ENCODE measurements at places on chromosomes 11 and 22.
A peak's percentile ranks its signal among the peaks of the same experiment; 100 is the strongest.

DNA sequence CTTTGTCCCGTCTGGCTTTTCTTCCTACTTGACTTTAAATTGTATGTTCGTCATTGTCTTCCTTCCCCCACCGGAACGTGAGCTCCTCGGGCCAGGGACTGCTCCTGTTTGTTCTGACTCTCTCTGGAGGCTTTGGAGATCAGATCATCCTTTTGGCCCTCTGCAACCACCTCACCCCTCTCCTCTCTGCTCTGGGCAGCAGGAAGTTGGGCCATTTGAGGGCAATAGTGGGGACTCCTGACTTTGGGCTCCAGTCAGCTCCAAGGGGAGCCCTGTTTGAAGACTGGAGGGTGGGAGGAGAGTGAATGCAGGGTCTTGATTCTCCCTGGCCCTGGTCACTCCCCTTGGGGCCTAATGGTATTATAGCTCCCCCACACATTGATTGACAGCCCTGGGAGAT is 186.3 kb upstream of the B3GAT1 start:
- peak; percentile 41 for DNase-seq

DNA sequence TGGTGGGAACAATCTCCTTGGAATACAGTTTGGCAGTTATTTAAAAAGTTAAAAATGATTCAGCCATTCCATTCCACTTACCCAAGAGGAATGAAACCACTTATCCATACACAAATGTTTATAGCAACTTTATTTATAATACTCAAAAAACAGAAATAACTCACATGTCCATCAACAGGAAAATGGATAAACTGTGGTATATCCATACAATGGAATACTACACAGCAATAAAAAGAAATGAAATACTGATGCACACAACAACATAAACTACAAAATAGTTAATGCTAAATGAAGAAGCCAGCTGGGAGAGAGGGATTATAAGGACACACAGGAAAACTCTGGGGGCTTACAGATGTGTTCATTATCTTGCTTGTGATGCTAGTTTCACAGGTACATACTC is 64.7 kb downstream of the FCHSD2 start:
- no peak for DNase-seq

DNA sequence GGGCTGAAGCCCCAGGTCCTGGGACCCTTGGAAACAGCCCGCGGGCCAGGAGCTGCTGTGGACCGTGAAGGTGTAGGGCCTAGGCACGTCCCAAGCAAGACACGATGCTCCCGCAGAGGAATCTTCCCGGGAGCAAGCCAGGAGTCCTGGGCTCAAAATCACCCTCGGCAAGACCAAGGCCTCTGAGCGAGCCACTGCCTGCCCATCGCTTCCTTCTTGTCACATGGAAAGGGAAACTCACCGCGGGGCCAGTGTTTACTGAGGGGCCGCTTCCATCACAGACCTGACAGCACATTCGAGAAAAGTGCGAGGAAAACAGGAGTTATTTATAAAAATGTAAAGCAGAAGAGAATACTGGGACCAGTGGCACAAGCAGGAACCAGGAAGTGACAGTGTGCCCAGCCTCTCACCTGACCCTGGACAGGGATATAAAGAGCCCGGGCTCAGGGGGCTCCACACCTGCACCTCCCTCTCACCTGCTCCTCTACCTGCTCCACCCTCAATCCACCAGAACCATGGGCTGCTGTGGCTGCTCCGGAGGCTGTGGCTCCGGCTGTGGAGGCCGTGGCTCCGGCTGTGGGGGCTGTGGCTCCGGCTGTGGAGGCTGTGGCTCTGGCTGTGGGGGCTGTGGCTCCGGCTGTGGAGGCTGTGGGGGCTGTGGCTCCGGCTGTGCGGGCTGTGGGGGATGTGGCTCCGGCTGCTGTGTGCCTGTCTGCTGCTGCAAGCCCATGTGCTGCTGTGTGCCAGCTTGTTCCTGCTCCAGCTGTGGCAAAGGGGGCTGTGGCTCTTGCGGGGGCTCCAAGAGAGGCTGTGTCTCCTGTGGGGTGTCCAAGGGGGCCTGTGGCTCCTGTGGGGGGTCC is at the start of gene KRTAP5-5:
Gene KRTAP5-5, plus strand, starts transcription at position 450 of the 860 bp plus-strand sequence. Its CDS starts 66 bp downstream, at position 516.
- no peak for DNase-seq

GRCh38 chr11:86591631-86592030 is 80.8 kb downstream of the ME3 start:
- DNase-seq: no peak

DNA sequence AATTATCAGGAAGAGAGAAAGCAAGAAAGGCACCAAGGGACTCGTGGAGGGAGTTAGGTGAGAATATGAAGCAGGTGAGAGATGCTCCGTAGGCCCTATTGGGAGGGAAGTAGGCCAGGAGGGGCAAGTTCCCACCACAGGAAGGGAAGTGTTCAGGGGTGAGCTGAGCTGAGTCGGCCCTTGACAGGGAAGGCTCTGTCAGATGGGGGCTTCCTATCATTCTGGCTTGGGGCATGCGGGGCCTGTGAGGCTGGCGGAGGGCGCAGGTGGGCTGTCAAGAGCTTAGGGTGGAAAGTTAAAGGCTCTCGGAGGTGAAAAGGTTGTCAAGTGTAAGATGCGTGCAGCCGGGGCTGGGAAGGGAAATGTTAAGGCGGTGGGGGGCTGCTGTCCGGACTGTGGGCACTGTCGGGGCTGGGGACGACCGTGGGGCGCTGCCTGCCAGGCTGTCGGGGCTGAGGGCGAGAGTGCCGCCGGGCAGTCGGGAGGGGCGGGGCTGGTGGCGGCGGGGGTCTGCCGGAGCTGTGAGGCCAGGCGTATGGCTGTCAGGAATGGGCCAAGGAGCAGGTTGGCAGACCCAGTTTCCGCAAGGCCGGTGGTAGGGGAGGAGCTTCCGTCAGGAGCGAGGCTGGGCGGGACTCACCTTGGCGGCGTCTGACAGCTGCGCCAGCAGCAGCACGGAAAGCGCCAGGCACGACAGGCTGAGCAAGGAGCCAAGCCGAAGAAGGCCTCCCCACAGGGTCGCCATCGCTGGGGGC is 496 bp downstream of the TMEM9B start:
- peak; percentile 92 for DNase-seq

- no peak for DNase-seq
These were observed 1.6 kb downstream of the TCP11L1 start for GRCh38 chr11:33040862-33041453.

- DNase-seq: no peak
These were observed 1.6 kb downstream of the GPHA2 start for GRCh38 chr11:64933935-64934681.

- no peak for DNase-seq
These were observed 23.8 kb downstream of the PARVB start for GRCh38 chr22:44047891-44048301.

DNA sequence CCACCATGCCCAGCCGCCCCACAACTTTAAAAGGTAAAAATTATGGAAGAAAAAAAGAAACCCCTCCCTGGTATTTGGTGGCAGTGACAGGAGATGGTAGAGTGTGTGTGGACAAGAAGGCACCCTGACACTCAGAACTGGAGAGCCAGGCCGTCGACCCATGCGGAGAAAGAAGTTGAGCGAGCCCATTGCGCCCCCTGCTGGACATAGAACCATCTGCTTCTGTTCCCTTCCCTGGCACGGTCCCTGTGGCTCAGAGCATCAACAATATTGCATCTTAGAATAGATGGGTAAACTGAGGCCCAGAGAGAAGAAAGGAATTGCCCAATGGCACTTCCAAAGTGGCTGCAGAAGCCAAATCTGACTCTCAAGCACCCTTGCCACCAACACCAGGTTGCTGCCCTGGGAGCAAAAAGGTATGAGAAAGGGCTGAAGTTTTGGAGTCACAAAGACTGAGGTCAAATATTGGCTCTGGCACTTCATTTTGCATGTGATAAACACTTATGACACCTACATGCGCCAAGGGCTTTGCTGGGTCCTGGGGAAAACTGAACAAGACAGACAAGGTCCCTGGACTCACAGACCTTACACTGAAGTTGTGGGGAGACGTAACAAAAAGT is 8.6 kb downstream of the MRPL11 start:
- DNase-seq: peak; percentile 78

DNA sequence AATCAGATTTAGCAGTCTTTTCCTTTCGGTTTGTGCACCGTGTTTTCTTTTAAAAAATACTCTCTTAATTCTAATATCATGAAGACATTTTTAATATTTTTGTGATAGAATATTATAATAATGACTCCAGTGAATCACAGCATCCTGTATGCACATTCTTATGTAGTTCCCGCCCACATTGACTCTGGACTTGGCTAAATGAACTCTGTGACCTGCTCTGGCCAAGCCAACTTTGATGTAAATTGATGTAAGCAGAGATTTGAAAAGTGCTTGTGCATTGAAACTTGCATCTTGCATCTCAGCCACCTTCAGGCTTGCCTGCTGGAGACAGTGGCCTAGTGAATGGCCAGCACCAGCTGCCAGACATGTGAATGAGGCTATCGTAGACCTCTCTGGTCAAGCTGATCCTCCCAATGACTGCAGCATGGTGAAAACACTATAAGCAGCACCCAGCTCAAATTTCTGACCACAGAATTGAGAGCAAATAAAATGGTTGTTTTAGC is 29.2 kb upstream of the PGM2L1 start:
- DNase-seq: no peak

GRCh38 chr11:20125927-20126326 is 34.3 kb downstream of the DBX1 start:
- peak; percentile 77 for DNase-seq

- no peak for DNase-seq
These were observed 38.4 kb downstream of the CD44 start for GRCh38 chr11:35177370-35177769.

DNA sequence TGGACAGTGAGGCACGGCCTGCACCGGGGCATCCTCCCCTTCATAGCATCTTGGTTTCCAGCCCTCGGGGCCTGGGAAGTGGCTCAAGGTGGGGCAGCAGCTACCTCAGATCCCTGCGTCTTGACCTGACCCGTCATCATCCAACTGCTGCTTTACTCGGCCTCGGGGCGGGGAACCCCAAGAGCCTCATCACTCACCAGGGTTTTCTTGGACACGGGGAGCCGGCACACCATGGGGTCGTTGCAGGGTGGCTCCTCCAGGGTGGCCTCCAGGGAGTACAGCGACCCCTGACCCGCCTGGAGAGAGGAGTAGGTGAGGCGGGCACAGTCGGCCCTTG is 651 bp downstream of the CTSF start:
- DNase-seq: peak; percentile 48

DNA sequence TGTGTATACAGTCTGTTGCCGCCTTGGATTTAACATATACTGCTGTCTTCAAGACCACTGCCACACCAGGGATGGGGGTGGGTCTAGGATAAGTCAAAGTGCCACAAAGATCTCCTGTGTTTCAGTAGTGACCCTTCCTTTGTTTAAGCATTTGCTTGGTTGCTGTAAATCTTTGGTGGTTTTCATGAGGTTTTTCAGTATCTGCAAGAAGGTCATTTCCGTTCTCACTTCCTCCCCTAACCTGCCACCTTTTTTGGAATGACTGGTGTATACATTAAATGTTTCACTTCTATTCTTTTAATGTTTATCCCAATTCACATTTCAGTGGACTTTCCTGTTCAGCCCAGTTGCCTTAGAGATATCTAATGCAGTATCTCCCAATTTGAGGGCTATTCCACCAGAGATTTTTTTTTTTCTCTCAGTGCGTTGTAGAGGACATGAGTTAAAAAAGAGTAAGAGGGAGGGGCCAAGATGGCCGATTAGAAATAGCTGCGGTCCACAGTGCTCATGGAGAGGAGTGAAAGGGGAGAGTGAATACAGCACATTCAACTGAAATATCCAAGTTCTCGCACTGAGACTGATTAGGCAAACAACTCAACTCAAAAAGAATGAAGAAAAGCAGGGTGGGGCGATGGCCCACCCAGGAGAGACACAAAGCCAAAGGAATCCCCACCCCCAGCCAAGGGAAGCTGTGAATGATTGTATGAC is 43.2 kb downstream of the USP47 start:
- no peak for DNase-seq

DNA sequence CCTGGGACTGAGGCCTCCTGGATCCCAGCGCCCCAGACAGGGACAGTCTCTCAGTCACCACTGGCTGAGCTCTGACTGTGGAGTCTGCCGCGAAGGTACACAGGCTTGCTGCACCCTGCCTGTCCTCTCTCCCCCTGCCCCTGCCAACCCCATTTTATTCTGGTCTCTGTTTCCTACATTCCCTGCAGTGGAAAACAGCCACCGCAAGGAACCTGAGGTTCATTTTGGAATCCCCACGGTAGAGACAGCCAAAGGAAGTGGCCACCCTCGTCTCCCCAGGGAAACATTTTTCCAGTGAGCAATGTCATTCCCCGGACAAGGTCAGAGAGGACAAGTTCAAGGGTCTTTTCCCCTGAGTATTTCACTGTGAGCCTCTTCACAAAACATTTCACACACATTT is 56.6 kb downstream of the FBXO7 start:
- no peak for DNase-seq

DNA sequence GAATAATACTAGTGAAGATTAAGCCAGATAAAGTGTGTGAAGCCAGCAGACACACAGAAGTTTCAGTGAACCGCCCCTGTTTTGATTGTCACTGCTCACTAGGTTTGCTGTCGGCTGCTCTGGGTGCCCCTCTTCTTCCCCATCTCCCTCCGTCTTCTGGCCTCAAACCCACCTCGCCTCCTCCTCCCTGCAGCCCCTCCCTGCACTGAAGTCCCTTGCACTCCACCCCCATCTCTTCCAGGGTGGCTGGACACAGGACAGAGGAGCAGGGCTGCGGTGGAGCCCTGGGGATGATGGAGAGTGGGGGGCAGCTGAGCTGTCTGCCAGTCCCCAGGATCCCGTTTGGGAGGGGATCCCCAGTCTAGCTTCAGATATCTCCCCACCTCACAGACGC is 53.5 kb downstream of the CYTH4 start:
- DNase-seq: no peak

- no peak for DNase-seq
These were observed 35.4 kb downstream of the NFAM1 start for GRCh38 chr22:42396621-42397331.

GRCh38 chr11:74754507-74755252 is 6.0 kb downstream of the RNF169 start:
- no peak for DNase-seq

DNA sequence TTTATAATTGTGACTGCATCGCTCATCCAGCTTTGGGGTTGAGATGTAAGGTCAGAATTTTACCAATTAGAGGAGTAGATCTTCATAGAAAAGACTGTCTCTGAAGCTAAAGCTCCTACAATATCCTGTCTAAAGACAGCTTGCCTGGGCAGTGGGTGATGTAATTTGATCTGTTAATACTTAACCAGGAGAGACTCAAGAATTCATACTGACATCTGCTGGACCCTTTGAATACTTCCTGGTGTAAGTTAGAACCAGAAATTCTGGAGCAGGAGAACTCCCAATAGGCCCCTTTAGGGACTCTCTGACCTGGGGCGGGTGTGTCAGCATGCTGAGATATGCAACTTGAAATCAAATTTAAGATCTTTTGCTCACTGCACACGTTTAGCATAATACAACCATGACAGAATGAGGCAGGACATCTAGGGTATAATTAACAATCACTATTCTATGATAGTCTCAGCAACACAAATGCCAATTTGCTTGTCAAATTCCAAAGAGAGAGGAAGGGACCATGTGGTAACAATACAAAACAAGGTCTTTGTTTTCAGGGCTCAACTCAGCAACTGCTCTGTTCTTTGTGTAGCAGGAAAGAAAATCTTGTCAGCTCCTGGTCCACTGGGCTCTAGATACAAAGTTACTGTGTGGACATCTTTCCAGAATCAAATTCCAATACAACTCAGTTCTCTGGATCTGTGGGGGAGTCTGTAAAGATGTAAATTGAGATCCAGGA is 143.9 kb downstream of the INSC start:
- no peak for DNase-seq

- no peak for DNase-seq
These were observed 13.6 kb downstream of the MUC2 start for GRCh38 chr11:1087961-1088926.

- DNase-seq: no peak
These were observed 15.1 kb downstream of the SEC14L4 start for GRCh38 chr22:30490399-30490798.

GRCh38 chr11:40425168-40425567 is 1034.3 kb downstream of the LRRC4C start:
- DNase-seq: no peak

GRCh38 chr11:12497431-12497830 is 120.1 kb downstream of the PARVA start:
- no peak for DNase-seq
